AG09319 (cell line): ENCODE measurements at places on chromosomes 3 and 15.

GRCh38 chr3:48155122-48155521, 33.1 kb downstream of the CDC25A start:
- no peak for DNase-seq

DNA sequence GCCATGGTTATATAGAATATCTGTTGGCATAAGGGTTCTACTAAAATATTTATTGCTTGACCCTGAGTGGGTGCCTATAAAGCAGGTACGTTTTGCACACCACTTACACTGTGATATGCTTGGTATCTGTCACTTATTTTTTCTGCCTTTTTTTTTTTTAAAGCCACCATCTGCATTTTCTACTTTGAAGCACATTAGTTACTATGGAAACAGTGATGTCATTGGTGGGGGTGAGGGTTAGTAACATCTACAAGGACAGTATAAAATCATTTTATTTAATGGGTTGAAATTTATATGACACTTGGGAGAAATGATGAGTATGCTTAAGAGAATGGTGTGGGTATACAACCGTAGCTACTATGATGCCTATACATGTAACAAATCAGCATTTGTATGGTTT, 25.6 kb downstream of the SLCO3A1 start:
- no peak for DNase-seq

DNA sequence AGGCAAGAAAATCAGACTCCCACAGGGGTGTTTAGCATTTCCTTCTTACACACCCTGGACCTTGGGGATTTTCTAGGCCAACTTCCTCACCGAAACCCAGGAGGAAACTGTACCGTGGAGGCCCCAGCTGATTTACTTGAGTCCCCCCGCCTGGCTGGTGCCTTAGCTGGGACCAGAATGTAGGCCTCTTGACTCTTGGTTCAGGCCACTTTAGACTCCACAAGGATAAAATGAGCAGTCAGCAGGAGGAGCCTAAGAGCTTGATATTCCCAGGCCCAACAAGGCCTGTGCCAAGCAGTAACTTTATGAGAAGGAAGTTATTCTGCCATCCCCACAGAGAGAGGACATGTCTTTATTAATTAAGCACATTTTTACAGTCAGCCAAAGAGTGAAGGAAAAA, 4.6 kb upstream of the APBA2 start:
- DNase-seq = no peak

DNA sequence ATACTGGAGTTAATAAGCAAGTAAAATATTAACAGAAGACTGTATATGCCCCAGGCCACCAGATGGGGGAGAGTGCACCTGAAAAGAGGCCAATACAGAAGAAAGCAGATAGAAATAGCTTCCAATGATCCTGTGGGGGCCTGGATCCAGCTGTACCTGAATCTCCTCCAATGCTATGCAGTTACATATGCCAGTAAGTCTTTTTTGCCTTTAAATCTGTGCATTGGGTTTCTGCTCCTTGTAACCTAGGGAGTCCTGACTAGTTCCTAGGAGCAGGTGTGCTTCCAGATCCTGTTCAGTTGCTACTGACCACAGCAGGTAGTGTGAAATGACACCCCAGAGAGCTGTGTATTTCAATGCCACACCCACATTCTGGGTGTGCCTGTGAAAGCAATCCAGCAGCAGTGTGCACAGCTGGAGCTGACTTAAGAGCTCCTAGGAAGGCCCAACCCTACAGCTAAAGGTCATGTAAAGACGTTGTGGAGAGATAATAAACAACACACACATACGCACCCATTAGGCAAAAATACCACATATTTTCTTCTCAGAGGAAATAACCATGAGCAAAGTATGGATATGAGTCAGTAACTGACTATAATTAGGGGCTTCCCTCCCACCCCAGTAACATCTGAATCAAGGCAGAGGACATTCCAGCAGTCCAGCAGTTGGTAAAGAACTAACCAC, 62.2 kb upstream of the AKAP13 start:
- peak; percentile 69 for DNase-seq

DNA sequence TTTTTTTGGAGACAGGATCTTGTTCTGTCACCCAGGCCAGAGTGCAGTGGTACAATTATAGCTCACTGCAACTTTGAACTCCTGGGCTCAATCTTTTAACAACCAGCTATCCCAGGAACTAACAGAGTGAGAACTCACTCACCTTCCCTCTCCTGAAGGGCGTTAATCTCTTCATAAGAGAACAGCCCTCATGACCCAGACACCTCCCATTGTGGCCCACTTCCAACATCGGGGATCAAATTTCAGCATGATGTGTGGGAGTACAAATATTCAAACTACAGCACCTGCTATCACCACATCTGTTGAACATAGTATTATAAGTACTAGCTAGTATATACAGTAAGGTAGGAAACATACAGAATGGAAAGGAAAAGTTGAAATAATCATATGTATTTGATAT, 132.5 kb downstream of the DOCK3 start:
- no peak for DNase-seq

DNA sequence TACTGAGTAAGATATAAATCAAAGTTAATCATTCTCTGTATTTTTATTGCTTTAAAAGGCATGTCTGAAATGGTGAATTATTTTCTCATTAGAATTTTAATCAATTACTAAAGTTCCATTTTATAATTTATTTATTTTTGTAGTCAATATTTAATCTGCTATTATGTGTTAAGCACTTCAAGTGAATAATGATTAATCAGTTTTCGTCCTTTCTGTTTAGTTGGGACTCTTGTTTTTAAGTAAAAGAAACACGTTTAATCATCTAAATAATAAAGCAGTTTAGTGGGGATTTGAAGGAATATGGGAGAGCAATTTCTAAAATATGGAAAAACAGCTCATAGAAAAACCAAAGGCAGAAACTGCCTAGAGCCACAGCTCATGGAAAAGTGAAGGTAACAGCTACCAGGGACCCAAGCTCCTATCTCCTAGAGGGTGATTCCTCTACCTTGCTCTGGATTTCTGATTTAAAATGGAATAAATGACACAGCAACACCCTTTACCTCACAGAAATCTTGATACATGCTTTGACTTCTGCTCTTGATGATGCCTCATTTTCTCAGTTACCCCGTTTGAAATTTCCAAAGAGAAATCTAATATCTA, 28.0 kb upstream of the SUCNR1 start:
- DNase-seq = no peak

DNA sequence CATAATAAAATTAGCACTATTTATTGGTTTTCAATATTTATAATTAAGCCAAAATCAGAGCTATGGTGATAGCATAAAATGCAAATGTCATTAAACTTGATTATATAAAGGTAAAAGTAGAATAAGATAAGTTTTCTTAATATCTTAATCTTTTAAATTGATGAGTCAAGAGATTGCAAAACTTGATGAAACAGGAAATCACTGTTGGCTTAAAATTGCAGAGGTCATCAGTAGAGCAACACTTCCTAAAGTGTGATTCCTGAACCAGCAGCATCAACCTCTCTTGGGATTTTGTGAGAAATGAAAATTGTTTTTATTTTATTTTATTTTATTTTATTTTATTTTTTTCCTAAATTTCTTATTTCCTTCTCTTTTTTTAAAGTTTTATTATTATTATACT, 226.4 kb upstream of the CTDSPL start:
- DNase-seq = no peak

- DNase-seq = no peak
Observed at GRCh38 chr3:108804966-108805365, 17.6 kb upstream of the TRAT1 start.

DNA sequence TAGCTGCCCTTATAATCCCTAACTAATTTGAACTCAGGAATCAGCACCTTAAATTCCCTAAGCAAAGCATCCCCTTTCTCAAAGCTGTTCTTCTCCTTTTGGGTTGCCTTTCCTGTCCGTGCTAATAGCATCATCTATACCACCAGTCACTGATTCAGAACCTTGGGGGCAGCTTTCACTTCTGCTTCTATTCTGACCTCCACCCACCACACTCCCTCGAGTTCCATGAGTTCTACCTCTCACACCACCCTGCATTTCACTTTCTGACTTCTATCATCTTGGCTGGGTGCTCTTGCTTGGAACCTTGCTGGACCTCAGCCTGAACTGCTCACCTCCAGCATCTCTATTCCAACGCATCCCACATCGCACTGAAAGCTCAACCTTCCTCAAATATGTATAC, 55.4 kb upstream of the KCNMB2 start:
- no peak for DNase-seq

DNA sequence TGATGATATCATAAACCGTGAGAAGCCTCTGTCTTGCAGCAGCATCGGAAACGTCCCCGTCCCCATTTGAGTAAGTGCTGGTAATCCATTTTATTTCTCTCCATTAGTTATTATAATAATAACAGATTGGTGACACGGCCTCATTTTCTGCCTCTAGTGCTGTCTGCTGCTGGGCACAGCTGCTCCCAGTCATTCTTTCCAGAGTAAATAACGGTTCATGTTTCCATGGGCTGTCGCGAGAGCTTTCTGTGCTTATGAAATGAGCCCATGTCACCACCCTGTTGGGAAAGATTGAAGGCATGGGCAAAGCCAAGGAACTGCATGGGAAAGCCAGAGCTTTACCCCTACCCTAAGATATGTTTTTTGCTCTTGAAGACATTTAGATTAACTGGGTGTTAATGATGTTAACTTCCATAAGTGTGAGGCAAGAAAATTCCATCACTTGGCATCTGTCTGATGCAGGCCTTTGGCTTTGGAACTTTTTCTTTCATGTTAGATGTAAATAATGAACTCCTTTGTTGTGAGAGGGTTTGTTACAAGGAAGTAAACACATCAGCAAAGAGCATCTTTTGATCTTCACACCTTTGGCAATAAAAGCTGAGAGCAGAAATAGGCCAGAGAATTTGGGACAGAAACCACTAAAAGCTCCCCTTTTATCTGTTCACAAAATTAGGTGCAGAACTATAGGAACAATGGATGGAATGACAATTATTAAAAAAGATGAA, 141.8 kb downstream of the FILIP1L start:
- DNase-seq = no peak

- DNase-seq = no peak
Observed at GRCh38 chr15:29066838-29067237, 181.1 kb downstream of the APBA2 start.

- no peak for DNase-seq
Observed at GRCh38 chr15:91885714-91886270, 32.3 kb downstream of the SLCO3A1 start.

- peak; percentile 1 for DNase-seq
Observed at GRCh38 chr15:41727143-41727542, 47.1 kb upstream of the MAPKBP1 start.

DNA sequence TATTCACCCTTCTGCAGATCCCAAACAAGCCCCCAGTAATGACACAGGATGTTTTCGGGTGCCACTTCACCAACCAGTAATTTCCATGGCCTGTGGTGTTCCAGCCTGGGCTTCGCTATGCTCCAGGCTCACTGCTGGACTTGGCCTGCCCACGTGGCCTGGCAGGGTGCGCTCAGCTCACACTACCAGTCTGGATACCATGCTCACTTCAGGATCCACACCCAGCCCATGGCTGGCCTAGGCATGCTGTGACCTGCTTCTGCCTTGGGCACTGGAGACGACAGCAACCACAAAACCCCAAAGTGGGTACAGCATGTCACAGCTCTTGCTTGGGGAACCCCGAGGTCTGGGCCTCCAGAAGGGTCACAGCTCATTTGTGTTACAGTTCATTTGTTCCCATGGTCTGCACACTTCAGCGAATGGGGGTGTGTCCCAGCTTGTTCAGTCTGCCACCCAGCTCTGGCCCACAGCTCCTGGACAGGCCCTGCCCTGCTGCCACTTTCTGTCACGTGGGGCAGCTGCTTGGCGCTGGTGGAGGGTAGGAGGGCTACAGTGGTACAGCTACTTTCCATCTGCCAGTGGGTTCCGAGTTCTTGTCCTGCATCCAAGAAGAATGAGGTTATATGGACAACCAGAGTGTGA, 650.8 kb downstream of the MCTP2 start:
- DNase-seq = no peak

GRCh38 chr3:2771741-2772140, 338.4 kb downstream of the IL5RA start:
- DNase-seq = no peak

DNA sequence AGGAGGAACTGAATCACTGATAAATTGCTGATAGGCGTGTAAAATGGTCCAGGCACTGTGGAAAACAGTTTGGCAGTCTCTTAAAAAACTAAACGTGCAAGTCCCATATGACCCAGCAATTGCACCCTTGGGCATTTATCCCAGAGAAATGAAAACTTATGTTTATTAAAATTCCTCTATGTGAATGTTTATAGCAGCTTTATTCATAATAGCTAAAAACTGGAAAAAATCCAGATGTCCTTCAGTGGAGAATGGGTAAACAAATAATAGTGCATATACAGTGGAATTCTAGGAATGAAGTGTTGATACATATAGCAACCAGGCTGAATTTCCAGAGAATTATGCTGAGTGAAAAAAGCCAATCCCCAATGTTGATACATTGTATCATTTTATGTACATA, 482.2 kb upstream of the PDZRN3 start:
- DNase-seq = no peak

DNA sequence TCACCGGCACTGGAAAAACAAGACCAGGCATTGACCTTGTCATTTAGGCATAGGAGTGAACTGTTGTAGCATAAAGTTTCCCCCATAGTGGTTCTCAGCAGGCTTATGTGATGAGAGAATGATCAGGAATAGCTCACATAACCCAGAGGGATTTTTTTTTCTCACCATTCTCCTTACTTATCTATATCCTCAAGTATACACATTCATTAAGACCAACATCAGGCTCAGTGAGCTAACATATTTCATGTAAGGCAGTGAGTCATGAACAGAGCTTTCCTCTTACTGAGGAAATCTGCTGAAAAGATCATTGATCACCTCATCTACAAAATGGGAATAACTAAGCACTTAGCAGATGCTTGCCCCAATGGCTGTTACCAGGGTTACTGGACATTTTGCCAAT, 396.6 kb upstream of the TMCO5A start:
- DNase-seq = no peak

GRCh38 chr3:48301800-48302166, 31.7 kb downstream of the SPINK8 start:
- DNase-seq = no peak

DNA sequence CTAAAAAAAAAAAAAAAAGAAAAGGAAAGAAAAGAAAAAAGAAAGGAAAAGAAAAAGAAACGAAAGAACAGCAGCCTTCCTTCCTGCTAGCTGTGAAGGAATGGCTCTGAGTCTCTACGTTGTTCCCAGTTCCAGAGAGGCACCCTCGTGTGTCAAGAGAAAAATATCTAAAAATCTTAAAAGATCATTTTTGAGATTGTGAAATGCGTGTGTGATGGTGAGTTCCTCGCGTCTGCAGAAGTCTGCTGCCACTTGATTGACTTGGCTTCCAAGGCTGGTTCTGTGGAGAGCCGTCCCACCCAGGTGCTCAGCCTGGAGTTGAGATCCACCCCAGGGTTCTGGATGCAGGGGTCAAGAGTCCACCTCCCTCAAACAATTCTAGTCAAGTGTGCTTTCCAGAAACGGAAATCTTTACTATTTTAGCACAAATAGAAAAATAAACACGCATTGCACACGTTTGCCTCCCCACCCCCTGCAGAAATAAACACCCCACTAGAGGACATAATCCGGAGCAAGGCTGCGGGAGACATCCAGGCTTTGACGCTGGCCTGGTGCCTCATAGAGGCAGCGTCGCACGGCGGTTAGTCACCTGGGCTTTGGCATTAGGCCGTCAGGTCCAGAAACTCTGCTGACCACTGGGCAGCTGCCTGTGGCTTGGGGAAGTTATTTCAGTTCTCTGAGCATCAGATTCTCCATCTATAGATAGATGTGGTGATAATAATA, 265.4 kb downstream of the FAM43A start:
- no peak for DNase-seq

GRCh38 chr15:25797511-25797935, 65.6 kb downstream of the ATP10A start:
- no peak for DNase-seq
